ENCODE measurements at places on chromosomes 2 and 18.

GRCh38 chr2:159711562-159712142 lies 654 bp upstream of the MARCHF7 start:
- DNase-seq = no peak

- DNase-seq = no peak
Measured at GRCh38 chr2:149019768-149020167, 18.7 kb upstream of the LYPD6B start.

DNA sequence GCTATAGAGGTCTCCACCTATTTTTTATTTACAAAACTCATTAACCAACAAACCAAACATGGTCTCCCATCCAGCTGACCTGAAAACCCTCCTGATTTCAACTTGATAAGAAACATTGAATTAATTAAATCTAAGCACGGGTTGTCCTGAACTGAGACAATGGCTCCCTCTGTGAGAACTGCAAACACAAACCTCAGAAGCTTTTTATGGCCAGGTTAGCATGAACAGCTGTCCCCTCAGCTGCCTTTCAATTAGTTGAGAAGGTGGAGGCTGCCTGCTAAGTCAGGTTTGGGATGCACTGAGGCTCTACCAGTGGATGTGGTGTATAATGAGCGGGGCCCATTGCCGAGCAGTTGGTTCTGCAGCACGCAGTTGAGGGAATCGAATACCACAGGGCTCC lies 258.5 kb upstream of the DDX18 start:
- no peak for DNase-seq

- DNase-seq = no peak
Measured at GRCh38 chr2:216770050-216770449, 74.7 kb upstream of the IGFBP5 start.

DNA sequence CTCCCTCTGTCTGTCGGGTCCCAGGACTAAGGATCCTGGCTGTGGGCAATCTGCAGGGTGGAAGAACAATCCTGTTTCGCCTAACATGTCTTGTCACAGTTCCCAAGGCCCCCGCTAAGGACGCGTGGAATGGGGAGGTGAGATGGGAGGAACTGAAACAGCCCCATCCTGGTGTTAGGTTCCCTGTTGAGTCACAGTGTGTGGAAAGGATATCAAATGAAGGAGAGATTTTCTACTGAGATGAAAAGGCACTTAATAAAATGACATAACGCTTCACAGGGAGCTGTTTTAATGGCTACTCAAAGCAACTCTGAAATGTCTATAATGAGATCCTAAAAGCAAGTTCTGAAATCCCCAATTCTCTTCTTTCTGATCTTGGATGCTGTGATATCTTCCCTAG lies 52.5 kb downstream of the RAB31 start:
- no peak for DNase-seq

DNA sequence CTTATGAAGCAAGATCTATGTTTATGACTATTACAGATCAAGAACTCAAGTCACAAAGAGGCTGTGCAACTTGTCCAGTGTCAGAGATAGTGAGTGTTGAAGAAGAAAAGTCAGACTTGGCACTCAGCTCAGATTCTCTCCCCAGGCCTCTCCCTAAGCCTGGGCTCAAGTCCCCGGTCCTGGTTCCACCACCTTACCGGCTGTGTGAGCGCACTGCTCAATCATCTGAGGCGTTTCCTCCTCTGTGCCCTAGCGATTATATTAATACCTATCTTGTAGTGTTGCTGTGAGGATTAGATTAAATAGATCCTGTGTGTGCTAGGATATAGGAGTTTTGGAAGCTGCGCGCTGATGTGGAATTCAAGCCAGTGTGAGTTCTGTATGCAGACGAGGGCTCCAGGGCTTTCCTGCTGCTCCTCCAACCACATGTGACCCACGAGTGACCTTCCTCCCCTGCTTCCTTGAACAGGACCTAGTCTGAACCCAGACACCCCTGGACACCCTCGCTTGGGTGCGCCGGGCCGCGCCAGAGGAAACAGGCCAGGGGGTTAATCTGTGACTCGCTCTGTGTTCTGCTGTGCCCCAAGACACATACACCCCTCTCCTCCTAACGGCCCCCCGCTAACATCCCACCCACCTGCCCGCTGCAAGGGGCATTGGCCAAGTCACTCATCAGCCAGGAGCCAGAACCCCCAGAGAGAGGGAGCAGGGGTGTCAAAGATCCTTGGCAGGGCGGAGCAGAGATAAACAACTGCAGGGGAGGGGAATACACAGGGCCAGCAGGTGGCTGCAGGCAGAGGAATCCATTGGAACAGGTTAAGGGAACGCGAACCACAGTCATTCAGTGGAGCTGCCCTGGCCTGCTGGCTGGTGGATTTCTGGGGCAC lies 38.3 kb downstream of the TNS1 start:
- DNase-seq = no peak

- DNase-seq = no peak
Measured at GRCh38 chr2:239396881-239397681, 3.7 kb downstream of the HDAC4 start.

DNA sequence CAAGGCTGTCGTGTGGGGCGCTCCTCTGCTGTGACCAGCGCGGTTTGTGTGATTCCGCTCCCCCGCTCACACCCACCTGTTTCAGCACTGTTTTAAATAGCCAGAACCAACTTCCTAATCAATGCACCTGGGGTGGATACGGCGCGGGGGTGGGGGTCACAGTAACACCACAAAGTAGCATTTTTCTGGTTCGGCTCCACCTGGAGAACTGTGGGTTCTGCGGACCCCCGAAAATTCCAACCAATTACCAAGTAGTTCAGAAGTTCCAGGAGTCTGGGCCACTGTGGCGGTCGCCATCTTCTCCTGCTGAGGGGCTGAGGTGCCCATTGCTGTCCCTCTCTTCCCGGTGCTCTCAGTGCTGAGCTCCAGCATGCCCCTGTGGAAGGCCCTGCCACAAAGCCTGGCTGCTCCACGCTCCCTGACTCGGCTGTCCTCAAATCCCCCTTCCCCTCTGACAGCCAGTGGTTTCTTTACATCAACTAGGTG lies 79.4 kb downstream of the GFPT1 start:
- DNase-seq = no peak

GRCh38 chr2:68115965-68116364 lies 41.7 kb upstream of the PNO1 start:
- no peak for DNase-seq

GRCh38 chr2:162579986-162580385 lies 236.1 kb downstream of the GCA start:
- no peak for DNase-seq

DNA sequence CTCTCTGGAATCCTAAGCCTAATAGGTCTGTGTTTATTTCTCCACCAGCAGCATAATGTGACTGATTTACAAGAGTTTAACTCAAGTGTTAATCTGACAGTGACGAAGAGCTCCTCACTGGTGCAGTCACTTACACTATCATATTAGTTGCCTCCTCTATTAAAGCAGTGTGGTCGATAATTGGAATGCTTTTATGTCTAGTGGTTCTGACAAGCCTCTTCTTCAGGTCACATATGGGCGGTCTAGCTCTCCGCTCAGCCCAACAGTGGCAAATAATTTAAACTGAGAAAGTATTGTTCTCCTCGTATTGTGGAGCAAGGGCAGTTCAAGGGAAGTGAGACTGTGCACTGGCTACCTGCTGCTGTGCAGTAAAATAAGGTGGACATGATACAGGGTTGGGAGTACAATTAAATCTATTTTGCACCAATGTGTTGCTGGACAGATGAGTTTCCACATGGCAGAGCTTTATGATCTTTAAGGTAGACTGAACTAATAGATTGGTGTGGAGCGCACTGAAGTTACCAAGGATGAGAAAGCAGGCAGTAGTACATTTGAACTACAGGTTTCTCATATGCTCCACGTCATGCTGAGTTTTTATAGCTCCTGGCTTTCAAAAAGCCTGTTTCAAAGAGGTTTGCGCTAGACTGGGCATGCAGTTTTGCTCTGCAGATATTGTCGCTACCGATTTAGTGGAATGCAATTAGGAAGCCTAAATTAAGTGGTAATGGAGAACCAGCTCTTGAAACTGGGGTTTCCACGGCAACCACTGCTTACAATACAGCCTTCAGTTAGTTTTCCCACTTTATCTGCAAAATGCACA lies 151.7 kb upstream of the POU3F3 start:
- DNase-seq = no peak

DNA sequence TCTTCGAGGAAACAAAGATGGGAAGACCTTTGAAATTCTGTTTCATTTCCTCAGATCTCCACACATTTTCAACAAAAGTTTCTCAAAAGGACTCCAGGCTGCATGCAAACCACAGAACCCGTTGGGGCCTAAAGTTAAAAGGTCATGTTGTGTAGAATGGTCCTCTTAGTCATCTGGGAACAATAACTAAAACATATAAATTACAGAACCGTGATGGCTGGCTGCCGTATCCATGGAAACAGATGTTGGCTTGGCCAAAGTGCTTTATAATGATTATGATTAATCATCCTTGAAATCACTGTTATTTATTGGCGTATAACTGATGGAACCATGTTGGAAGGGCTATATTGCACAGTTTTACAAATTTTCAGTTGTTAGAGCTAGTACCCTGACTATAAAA lies 182.8 kb upstream of the CRIM1 start:
- DNase-seq = no peak
